ENCODE measurements at places on chromosomes 7 and 10. TPM values are rescaled to one million over a fixed set of nuclear protein-coding genes. Genes with fewer than 3 reads are reported as not detected.

FAM221A gene
- 12.8 TPM for polyA plus RNA-seq

PPP1R17 gene
- polyA plus RNA-seq = not detected

DNA sequence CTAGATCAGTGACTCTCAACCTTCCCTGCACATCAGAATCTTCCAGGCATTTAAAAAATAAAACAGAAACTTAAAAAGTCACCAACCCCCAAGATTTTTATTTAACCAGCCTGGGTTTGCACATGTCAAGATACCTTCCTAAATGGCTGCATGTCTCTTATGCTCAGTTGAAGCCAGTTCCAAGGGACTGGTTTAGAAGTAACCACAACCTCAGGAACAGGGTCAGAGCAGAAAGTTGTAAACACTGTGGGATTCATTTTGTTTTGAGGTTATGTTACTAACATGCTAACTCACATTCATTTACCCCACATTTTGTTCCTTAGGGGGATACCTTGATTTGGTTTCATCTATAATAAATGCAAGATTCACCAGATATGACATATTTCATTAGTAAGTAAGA, 72.9 kb downstream of the PKD1L1 start:
- no peak for DNase-seq

ZNF853 gene
- 14.5 TPM for polyA plus RNA-seq

MMP21 gene
- 0.51 TPM for polyA plus RNA-seq

DNA sequence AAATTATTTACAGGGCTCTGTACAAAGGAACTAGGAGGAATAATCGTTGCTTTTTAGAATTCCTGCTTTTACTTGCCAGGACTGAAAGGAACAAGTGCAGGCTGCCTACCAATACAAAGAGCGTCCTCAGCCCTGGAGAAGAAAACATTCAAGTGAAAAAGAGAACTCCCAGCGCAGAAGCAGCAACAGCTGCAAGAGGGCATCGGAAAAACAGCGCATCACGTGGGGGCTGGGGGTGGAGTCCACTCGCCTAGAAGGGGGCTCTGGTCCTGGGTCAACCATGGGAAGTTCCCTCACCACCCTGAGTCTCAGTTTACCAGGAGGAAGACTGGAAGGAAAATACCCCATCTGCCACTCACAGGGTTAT, 385 bp upstream of the C10orf90 start:
- DNase-seq = no peak

DNA sequence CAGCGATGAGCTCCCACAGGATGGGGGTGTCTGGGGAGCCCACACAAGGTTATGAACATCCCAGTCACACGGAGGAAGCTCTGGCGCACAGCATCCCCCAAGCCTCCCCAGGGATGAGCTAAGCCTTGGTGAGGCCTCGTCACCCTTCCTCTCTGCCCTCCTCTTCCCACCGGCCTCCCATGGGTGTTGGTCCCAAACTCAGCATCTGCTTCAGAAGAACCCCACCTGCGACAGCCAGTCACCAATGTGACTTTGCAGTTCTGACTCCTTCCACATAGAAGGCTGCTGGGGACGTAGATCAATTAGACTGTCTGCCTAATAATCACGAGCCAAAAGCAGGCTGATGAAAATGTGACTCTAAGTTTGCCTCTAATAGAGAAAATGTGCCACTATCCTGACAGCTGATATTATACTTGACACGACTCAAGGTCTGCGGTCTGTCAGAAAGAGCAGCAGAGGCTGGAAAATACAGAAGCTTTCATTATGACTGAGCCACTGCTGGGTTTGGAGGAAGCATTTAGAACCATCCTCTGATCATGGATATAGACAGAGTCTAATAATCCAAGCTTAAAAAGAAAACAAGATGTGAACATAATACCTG, 116.0 kb upstream of the PFKP start:
- no peak for DNase-seq

GRCh38 chr7:127835679-127836078, 183.7 kb downstream of the SND1 start:
- no peak for DNase-seq

- no peak for DNase-seq
Observed at GRCh38 chr10:65024886-65025285, 1503.7 kb downstream of the REEP3 start.

DNA sequence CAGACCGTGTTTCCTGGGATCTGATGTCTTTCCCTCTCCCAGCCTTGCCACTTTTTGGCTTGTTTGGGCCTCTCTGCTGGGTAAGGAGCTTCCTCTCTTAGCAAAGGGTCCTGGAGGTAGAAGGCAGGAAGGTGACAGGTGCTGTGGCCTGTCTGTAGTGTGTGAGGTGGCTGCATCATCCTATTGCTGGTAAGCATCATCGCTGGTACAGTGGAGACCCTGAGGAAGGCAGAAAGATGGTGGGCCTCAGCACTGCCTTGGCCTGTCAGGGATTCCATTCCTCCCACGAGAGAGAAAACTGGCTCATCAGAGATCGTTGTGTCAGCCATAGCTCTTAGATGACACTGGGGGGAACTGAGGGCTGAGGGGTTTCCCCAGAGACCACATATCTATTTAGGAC, 46.5 kb downstream of the ZMIZ1 start:
- DNase-seq = no peak

GRCh38 chr10:44393834-44394547, 9.1 kb upstream of the CXCL12 start:
- DNase-seq = no peak

- DNase-seq = no peak
Observed at GRCh38 chr10:3783316-3783681, 1.7 kb downstream of the KLF6 start.

DNA sequence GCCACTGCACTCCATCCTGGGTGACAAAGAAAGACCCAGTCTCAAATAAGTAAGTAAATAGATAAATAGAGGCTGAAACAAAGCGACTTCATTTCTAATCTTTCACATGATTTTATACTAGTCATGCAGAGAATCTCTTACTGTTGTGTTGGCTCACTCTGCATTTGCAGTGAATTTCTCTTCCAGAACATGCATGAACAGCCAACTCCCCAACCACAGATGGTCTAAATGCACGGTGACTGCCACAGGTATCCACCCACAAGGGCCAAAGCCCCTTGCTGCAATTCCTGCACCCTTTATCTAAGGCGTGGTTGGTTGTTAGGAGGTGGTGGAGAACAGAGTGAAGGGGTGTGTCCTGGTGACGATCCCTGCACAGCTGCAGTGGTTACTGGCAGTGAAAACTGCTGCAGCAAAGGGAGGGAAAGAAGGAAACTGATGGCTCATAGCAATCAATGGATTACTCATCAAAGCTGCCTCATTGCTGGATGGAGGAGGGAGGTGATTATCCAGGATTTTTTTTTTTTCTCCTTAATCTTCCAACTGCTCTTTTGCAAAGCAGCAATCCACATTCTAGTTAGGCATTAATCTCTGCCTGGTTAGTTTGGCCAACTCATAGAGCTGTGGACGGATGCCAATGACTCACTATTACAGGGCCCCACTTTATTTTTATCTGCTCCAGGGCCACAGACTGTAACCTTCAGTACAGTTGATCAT, 50.6 kb downstream of the PRTFDC1 start:
- no peak for DNase-seq

DNA sequence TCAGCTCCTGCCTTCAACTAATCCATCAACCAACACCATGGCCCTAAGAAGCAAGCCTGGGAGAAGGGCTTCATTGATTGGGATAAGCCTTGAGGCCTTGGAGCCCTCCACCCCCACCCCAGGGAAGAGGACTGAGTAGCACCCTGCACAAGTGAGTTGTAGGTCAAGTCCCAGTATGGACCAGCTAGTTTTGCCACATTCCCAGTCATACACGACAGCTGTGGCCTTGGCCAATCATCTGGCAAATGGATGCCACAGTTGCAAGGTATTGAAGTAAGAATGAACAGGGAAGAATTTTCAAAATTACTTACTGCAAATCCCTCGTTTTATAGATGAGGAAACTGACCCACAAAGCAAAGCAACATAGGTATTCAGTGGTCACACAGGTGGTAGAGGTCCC, 109.7 kb downstream of the STRA8 start:
- no peak for DNase-seq

KCNIP2 gene
- 4.0 TPM for polyA plus RNA-seq

GRCh38 chr10:43594944-43595589, 11.2 kb upstream of the ZNF485 start:
- DNase-seq = no peak

DNA sequence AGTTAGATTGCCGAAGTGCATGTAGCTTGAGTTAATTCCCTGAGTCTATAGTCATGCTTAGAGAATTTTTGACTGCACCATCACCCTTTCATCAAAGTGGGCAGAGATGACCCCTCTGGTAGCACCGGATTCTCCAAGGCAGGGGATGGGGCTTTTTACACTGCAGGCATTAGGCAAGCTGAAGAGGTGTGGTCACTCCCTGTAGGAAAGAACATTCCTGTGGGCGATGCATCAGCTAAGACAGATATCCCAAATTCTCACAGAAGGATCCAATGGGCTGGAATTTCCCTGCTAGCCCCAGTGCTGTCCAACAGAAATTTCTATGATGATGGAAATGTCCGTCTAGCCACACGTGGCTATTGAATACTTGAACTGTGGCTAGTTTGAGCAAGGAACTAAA, 118.2 kb downstream of the ADAM12 start:
- DNase-seq = no peak

- no peak for DNase-seq
Observed at GRCh38 chr7:138483531-138483930, 23.5 kb downstream of the TRIM24 start.

DNA sequence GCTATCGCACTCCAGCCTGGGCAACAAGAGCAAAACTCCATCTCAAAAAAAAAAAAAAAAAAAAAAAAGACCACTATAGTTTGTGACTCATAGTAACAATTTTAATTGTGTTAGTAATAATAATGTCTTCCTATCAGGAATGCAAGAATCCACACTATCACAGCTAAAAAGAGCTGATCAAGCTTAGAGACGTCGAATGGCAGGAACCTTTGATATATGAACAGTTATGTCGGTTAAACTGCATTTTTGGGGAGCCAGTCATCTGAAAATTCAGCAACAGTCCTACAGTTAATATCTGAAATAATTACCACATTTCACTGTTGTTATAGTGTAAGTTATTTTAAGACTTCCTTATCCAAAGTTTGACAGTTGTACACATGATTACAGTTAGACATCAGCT, 8.8 kb downstream of the PHYH start:
- DNase-seq = no peak

DNA sequence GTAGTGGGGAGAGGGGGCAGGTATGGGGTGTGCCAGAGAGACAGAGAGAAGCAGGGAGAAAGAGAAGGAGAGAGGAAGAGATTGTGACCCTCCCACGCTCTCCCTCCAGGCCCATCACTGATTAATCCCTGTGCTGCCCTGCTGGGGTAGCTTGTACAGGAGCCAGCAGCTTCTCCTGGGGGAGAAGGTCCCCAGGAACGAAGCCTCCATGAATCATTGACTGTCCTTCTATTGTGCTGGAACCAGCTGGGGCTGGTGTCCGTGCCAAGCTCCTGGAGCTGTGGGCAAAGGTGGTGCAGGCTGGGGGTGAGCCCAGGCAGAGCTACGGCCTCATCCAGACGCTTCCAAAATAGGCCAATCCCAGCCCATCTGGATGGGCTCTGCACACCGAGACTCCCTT, 20.9 kb downstream of the AQP1 start:
- DNase-seq = no peak

PTN gene
- 157 TPM for polyA plus RNA-seq

LOXL4 gene
- polyA plus RNA-seq = 3.3 TPM

DNA sequence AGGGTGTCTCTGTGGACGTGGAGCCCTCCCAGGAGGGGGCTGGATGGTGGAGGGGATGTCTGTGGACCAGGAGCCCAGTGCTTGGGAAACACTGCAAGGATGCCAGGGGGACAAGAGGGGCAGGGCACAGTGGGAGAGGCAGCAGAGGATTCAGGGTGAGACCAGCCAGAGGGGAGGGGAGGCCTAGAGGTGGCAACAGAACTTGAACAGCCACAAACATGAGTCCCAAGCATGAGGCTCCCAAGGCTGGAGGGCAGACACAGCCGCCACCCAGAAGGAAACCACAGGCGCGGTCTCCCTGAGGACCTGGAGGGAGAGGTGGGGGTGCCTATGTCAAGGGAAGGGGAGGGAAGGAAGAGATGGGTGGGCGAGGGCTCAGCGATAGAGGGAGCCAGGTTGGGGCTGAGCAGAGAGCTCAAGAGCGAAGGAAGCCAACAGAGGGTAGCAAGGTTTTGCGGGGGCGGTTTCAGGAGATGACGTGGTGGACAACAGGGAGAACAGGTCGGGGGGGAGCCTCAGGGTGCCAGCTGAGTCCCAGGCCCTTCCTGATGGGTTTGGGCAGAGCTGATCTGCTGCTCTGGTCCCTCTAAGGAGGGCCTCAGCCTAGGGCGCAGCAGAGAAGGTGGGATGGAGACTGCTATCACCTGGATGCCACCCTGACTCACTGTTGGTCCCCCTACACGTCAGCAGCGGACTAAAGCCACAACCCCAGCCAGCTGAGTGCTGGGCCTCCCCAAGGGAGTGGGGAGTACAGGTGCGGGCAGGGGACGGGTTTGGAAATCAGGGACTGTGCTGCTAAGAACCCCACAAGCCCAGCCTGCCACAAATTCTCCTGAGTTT, 6.7 kb upstream of the PILRA start:
- DNase-seq = no peak

DNA sequence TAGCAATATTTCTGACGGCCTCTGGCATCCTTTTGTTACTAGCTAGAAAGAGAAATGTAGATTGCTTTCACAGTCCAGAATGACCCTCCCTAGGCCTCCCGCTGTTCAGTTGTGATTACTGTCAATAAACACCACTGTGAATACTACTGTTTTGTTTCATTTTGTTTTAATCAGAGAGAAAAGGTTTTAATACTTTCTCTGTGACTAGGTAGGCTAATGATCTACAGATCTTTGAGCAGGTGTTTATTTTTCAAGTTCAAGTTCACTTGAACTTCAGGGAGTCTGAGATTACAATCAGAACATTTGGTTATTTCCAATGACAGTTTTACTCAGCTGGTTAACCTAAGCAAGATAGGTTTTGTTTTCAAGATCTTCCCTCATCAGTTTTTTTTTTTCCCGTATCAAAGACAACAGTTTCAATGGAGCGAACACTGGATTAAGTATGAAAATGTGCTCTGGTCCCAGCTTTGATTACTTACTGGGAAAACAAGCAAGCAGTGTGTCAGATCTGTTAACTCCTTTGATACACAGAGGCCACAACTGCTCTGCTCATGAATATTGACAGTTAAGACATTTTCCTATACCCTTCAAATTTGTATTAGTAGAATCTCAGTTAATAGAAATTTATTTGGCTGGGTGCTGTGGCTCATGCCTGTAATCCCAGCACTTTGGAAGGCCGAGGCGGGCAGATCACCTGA, 34.8 kb downstream of the VKORC1L1 start:
- DNase-seq = no peak

CALHM3 gene
- not detected for polyA plus RNA-seq

DNA sequence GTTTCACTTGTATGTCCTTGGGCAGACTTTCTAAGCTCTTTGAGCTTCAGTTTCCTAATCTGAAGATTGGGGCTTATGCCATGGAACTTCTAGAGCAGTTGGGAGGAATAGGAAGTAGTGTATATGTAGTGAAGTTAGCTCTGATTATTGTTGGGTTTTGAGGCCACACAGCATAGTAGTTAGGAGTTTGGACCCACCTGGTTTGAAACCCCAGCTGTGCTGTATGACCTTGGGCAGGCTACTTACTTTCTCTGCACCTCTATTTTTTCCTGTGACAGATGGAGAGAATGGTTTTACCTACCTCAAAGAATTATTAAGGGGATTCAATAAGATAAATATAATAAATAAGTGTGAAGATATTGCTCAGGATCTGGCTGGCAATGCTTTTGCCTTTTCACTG, 61.4 kb upstream of the ADRB1 start:
- no peak for DNase-seq

ASAH2 gene
- polyA plus RNA-seq = 3.1 TPM

SLC13A1 gene
- polyA plus RNA-seq = 24.0 TPM

All from renal cortex interstitium (tissue), 15 donors.